ENCODE measurements at places on chromosomes 16 and 17.
A peak's percentile ranks its signal among the peaks of the same experiment; 100 is the strongest.

GRCh38 chr16:14364386-14365199, 265.5 kb downstream of the PARN start:
- DNase-seq = no peak

- DNase-seq = no peak
Observed at GRCh38 chr17:75471207-75471606, 14.8 kb downstream of the TMEM94 start.

DNA sequence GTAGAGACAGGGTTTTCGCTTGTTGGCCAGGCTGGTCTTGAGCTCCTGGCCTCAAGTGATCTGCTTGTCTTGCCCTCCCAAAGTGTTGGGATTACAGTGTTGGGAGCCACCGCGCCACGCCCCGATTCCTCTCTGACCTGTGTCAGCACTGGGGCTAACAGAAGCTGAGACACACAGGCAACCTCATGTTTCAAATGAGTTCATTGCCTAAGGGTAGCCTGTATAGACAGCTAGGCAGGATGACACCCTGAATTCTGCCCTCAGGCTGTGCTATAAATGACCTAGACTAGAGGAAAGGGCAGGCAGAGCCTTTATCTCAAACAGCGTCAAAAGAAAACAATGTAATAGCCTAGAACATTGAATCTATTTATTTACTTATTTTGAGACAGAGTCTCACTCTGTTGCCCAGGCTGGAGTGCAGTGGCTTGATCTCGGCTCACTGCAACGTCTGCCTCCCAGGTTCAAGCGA, 2.3 kb upstream of the CDK3 start:
- DNase-seq = no peak

DNA sequence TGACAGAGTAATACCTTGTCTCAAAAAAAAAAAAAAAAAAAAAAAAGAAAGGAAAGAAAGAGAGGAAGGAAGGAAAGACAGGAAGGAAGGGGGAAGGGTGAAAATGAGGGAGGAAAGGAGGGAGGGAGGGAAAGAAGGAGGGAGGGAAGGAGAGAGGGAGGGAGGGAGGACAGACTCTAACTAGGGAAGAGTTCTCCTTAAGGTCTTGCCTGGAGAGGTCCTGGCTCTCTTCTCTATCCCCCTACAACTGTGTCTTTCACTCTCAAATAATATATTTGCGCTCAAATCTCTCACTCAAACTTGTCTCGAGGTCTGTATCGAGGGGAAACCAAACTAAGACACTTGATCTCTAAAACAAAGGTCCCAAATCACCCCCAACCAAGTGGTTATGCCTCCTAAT, 35.6 kb downstream of the WDR59 start:
- DNase-seq = no peak

- no peak for DNase-seq
Observed at GRCh38 chr17:81608082-81608481, 28.8 kb downstream of the NPLOC4 start.

- no peak for DNase-seq
Observed at GRCh38 chr16:20628213-20628612, 52.0 kb upstream of the ACSM2B start.

DNA sequence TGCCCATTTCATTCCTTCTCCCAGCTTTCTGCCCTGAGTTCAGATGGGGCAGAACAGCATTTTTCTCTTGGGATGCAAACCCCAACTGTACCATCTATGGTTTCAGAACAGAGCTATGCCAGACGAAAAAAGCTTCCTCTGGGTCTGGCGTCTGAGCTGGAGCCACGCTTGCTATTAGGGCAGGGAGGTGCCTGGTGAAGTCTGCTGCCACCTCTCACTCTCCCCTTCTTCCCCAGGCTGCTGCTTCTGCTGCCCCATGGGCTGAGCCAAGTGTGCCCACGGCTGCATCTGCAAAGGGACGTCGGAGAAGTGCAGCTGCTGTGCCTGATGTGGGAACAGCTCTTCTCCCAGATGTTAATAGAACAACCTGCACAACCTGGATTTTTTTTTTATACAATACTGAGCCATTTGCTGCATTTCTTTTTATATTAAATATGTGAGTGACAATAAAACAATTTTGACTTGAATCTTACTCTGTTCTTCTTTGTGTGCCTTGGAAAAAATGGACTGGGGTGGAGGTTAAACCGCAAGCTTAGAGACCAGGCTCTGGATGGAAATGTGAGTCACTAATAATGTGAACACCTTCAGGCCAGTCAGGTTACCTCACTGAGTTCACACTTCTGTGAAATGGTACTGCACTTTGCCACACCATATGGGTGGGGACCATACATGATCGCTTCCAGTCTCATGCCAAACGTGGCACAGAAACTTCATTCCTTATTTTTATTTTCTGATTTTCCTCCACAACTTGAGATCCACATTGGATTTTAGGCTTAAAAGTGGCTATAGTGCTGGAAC, 1.7 kb upstream of the MT1A start:
- DNase-seq = no peak

- DNase-seq = no peak
Observed at GRCh38 chr17:17394494-17394893, 82.3 kb upstream of the MED9 start.

GRCh38 chr17:82373731-82374625, 2.4 kb downstream of the UTS2R start:
- DNase-seq = no peak

- DNase-seq = peak; percentile 83
Observed at GRCh38 chr17:32936894-32937500, 9.0 kb downstream of the TMEM98 start.

DNA sequence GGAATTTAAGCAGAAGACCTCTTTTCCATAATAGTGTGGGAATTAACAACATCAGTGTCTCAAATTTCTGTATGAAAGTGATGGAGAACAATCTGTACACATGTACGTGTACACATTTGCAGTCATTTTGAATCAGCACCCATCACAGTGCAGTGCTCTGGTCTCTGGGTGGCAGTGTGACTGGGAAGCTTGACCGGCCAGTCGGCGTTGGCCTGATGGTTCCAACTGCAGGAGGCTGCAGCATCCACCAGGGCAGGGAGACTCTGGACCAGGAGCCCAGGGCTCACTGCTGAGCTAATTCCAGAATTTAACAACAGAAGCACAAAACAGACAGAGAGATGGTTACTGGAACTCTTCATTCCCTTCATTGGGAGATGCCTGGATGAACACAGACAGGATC, 17.9 kb downstream of the ZC3H18 start:
- no peak for DNase-seq

- DNase-seq = peak; percentile 1
Observed at GRCh38 chr16:65782611-65783600, 583.6 kb upstream of the CDH5 start.

GRCh38 chr17:64423881-64424280, 25.0 kb upstream of the MILR1 start:
- no peak for DNase-seq

- peak; percentile 76 for DNase-seq
Observed at GRCh38 chr17:2023692-2024571, 1.2 kb downstream of the RTN4RL1 start.

GRCh38 chr17:71883258-71883657, 237.6 kb upstream of the SOX9 start:
- DNase-seq = no peak

- DNase-seq = no peak
Observed at GRCh38 chr17:19263641-19264051, 26.5 kb downstream of the EPN2 start.

DNA sequence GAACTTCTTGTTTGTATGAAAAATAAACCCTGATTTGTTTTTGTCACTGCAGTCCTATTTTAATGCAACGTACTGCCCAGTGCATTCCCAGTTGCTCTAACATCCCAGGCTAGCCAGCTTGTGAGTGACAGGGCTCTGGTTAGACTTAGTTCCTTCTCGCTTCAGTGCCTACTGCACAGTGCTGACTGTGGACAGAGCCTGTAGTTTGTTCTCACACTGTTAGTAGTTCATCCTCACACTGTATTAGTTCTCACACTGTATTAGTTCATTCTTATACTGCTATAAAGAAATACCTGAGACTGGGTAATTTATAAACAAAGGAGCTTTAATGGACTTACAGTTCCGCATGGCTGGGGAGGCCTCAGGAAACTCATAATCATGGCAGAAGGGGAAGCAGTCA, 116.6 kb upstream of the SALL1 start:
- DNase-seq = no peak

DNA sequence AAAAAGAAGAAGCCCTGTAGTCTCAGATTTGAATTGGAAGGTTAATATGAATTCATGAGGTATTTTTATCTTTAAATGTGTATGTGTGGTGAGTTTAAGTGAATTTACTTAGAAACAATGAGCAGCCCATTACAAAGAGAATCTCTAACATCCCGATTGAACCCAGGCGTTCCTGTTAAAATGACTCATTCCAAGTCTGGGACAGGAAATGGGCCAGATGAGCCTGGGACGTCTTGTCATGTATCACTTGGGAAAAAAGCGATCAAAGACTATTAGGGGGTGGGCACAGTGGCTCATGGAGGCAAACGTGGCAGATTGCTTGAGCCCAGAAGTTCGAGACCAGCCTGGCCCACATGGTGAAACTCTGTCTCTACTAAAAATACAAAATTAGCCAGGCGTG, 81.6 kb downstream of the SEC14L1 start:
- DNase-seq = no peak

GRCh38 chr17:27530764-27531391, 74.6 kb downstream of the KSR1 start:
- DNase-seq = no peak

DNA sequence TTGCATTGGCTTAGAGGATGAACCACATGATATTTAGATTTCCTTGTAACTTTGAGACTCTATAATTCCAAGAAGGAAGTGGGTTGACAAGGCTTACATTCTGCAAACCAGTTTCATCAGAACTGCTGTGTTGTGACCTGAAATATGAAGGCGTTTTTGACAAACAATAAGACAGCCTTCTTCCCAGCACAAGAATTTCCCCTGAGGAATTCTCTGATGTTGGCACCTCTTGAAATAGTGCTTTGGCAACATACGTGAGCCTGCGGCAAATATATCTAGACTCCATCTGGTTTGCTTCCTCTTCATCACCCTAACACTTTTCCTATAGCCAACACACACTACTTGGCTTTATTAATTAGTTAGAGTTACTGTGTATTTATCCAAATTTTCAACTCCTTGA, 585.5 kb upstream of the SOX9 start:
- DNase-seq = peak; percentile 3

DNA sequence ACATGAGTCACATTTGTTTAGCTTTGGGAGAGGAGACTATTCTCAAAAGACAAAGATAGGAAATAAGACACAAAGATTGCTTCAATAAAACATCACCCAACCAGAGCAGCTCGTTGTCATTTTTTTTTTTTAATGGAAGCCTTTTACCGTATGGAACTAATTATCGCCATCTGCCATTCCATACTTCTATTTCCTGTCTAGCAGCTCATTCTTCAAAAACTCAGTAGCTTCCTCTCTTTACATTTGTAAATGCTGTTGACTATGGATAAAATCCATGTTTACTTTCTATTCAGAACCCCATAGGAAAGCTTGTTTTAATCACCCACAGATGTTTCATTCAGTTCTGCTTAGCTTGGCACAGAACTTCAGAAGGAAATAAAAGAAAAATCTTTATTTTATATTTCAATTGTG, 110.0 kb upstream of the PSMD7 start:
- no peak for DNase-seq

DNA sequence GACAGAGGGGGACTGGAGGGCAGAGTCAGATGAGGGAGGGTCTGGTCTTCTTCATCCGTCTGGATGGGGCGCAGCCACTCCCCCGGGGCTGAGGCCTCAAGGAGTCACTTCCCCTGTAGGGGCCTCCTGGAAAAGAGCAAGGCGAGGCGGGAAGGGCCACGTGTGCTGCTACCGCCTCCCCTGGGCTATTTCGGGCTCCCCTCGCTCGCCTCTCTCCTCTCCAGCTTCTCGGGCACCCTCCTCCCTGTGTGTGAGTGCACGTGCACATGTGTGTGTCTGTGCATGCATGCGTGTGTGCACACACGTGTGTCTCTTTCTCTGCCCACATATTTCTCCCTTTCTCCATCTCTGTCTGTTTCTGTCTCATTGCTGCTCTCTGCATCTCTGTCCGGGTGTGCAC, 10.1 kb downstream of the GSG1L start:
- no peak for DNase-seq

GRCh38 chr16:10387188-10387617, 1.3 kb downstream of the ATF7IP2 start:
- no peak for DNase-seq

GRCh38 chr17:76957678-76958464, 89.7 kb downstream of the MGAT5B start:
- DNase-seq = no peak

Measured in G401 (cell line).